ENCODE measurements at places on chromosomes 16 and 17.
A peak's percentile ranks its signal among the peaks of the same experiment; 100 is the strongest.

DNA sequence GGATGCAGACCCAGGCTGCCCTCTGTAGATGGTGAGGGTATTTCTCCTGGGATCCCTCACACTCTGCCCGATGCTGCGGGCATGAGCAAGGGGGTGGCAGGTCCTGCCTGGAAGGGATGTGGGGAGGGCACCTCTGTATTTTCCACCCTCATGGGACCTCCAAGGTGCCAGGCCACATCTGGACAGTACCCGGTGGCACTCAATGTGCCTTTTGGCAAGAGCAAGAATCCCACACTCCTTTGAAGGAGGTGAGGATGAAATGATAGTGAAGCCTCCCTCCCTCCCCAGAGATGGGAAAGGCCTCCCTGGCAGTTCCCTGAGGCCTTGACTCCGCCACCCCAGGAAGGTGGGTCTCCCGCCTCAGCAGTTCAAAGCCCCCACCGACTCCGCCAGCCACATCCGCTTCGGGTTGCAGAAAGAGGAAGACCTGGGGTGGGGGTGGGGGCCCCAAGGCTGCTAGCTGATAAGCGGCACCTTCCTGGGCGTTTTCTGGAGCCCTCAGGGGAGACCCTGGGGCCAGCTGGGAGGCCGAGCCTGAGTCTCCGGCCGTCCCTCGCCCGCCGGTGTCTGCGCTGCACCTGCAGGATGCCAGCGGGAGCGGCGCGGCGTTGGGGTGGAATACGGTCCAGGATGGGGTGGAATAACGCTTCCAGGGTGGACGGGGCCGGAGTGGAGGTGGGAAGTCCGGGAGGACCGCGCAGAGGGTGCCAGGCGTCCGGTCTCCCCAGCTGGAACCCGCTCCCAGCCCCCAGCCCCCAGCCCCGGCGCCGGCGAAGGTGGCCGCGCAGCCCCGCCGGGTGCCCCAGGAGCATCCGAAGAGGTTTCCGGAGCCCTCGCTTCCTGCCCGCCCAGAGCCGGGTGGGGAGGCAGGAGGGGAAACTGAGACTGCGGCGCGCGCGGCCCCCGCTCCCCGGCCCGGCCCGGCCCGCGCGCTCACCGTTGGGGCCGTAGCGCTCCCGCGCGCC, 718 bp downstream of the ATP2A3 start:
- DNase-seq: no peak

DNA sequence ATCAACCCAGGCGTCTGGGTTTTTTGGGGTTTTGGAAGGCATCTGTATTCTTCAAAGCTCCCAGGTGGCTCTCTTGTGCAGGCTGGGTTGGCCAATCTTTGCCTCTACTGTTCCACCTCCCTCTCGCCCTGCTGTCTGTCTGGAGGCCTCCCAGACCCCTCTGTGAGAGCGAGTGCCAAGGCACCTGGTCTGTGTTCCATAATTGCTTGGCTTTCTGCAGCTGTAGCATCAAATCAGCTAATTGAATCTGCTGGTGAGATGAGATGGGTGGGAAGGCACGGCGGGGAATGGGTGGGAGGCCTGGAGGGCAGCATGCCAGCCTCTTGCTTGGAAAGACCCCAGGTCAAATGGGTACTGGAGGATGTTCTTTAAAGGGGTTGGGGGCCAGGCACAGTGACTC, 52.5 kb upstream of the CLEC19A start:
- no peak for DNase-seq

GRCh38 chr16:30956601-30957455, 726 bp upstream of the SETD1A start:
- peak; percentile 96 for DNase-seq

- DNase-seq: no peak
Measured at GRCh38 chr17:36657763-36658490, 56.5 kb downstream of the MRM1 start.

GRCh38 chr16:2500430-2500917, 13.3 kb upstream of the ATP6V0C start:
- DNase-seq: no peak
